ENCODE measurements at places on chromosomes 12 and 14.

- no peak for DNase-seq
Measured at GRCh38 chr12:16350682-16351081, 3.2 kb downstream of the MGST1 start.

DNA sequence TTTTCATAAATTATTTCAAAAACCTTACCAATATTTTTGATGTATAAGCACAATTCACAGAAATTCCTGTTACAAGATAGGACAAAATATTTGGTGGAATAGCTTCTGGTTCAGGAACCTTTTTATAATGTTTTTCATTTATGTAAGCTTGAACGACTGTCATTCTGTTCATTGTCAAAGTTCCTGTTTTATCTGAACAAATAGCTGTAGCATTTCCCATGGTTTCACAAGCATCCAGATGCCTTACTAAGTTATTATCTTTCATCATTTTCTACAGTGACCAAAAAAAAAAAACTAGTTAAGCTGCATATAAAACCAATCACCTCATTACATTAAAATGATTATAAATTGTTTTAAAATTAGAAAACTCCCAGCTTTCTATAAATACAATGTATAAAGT is 87.1 kb downstream of the ATP2B1 start:
- no peak for DNase-seq

DNA sequence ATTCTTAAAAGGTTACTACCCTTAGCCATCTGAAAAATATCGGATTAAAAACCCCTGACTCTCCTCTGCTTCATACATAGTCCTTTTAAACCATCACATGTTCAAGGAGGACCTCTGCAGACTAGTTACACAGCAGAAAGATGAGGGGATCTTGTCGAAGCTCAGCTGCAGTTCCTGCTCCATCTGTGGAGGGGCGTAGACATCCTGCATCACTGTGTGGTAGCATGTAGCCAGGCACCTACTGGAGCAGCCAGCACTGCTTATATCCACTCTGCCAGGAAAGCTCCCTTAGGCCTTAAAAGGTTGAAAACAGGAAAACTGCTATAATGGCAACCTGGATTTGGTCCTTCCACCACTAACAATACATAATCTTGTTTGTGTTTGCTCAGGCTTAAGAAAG is 57.6 kb upstream of the STRN3 start:
- no peak for DNase-seq

- DNase-seq: no peak
Measured at GRCh38 chr14:94773061-94773648, 3.2 kb upstream of the GSC start.

DNA sequence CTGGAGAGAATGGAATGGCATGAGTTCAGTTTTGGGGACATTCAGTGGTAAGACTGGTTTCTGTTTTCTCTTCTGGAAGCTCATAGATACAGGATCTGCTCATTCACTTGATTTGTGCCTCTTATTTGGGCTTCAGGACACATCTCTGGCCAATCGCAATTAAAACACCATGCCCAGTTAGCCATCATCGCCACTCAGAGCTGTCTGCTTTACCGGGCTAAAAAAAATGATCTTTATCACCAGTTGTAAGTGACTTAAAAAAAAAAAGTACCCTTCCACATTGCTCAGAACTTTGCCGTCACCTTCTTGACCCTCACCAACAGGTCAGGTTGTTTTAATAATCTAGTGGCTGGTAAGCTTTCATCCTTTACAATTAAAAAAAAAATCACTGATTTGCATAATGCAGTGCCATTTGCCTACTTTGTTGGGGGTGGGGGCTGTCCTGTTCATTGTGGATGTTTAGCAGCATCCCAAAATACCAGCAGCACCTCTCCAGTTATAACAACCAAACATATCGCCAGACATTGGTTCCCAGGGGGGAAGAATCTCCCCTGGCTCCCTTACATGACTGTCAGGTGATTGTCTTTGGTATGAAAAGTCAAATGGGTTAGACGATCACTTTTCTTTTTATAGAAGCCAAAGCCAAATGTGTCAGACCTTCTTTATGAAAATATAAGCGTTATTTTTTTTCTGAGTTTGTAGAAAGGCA is 150.1 kb downstream of the PRKCH start:
- DNase-seq: no peak

DNA sequence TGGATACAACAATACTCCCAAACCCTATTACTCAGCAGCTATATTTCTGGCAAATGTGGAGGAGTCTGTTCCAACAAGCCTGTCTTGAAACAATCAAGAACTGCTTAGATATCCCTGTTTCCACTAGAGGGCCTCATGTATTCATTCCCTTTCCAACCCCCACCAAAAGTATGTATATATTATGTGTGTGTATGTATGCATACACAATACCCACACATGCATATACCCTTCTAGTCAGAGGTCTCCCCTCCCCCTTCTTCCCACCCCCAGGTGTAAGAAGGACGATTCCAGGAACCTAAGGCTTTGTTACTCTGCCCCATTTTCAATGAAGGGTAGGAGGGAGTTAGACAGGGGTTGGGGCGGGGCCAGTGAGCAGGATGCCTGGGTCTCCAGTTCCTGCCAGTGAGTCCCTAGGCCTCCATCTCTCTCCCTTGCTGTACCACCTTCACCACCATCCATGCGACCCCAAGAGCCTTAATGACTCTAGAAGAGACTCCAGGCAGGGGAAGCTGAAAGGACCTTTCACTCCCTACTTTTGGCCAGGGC is at the start of gene DGKA:
DGKA (plus strand) TSS at position 392 of the 546 bp plus-strand sequence. CDS start 5,342 bp downstream, outside the sequence.
- DNase-seq: peak; percentile 62

GRCh38 chr12:109580684-109581333 is 7.2 kb downstream of the MVK start:
- DNase-seq: no peak

GRCh38 chr12:85568395-85569103 is 267.7 kb downstream of the RASSF9 start:
- no peak for DNase-seq

DNA sequence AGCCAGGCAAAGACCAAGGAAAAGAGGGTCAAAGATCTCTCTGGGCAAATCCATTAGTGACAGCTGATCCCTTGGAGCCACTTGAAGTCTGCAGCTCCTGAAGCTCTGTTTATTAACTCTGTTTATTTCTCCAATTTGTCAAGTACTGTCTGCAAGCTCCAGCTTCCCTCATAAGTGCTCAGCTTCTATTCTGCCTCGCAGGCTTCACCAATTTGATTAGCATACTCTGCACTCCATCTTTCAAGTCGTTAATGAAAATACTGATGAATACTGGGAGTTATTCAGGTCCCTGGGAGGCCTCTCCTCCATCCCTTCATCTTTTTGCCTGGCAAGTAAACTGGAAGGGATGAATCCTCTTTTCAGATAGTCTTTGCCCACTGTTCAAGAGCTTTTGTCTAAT is 54.3 kb downstream of the TTC9 start:
- DNase-seq: no peak

DNA sequence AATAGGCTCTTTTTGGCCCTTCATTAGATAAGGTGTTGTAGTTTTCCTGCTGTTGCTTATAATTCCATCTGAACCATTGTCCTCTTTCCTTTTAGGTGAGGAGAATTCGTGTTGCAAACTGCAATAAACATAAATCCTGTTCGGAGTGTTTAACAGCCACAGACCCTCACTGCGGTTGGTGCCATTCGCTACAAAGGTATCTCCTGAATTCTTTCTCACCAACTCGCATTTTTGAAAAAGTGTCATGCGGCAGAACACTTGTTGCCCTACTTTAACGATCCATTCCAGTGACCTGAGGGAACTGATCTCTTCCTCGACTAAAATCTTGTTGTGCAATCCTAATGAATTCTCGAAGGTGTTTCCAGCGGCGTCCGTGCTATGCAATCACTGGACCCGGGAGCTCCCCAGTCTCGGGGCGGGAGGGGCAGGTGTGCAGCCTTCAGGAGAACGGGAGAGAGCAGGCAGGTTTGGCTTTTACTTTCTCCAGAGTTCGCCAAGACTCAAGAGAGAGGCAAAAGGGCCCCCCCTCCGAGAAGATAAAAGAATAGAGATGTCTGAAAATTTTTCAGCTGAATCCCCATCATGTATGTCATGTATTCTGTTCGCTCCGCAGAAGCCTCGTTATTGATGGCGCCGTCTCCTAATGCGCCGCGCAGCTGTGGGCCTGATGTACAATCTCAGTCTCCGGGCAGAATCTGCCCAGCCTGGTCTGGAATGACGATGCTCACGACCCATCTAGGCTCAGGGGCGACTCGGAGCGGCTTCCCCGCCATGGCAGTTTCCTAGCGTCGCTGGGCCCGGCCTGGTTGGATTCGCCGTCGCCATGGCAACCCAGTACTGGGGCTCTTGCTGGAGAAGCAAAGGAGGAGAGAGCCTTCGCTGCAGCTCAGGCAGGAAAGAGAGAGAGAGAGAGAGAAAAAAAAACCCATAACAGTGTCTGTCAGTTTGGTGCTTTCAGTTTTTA is 38.2 kb downstream of the PLXNC1 start:
- DNase-seq: no peak

DNA sequence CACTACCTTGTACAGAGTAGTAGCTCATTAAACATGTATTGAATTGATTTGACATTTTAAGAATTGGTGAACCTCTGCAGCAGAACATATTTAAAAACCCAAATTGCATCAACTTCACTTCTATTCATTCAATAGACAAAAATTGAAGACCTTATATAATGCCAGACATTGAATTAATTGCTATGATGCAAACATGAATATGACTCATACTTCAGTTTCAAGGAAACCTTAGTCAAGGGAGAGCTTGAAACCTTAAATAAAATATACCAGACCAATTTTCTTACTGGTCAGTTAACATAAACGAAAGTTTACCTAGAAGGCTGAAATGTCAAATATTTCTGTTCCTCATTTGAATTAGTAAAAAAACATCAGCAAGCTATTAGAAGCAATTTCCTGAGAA is 5.0 kb upstream of the MGAT4C start:
- DNase-seq: no peak

DNA sequence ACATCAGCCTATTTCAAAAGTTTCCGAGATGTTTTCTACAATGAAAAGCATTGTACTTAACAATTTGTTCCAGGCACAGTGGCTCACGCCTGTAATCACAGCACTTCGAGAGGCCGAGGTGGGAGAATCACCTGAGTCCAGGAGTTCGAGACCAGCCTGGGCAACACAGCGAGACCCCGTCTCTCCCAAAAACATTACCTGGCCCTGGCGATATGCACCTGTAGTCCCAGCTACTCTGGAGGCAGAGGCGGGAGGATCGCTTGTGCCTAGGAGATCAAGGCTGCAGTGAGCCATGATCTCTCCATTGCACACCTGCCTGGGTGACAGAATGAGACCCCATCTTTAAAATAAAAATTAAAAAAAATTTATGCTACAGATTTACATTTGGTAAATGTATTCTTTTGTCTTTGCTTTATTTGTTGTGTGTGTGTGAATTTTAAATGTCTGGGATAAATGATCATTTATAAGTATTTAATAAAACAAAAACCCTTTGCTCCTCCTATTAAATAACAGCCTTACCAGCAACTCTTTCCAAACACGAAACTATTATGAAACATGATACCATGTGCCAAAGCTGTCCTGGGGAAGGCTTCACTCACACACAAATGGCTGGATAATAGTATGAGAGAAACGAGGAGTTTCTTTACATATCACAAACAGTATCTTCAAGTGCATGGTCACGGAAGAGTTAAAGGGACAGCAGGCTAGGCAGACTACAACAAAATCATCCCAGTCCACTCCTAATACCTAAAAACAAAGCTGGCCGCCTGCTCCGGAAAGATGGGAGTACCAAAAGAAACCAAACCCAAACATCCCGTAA is 1.1 kb downstream of the ATXN3 start:
- no peak for DNase-seq

DNA sequence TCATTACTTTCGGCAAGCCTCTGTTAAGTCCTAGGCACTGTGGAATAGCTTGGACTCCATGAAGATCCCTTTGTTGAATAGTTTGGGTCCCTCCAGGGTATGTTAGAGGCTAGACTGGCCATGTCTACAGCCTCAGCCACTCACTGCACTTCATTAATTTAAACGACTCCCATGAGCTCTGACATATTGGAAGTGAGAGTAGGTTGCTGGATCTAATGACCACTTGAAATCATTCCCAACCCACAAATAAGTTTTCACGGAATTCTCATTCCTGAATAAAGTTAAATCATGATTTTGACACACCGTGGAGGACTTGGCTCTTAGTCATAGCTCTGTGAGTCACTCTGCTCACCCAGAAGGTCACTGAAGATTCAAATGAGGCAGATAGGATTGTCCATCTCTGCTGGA is 21.4 kb upstream of the APPL2 start:
- no peak for DNase-seq

- DNase-seq: no peak
Measured at GRCh38 chr14:69152181-69152901, 578 bp downstream of the DCAF5 start.

DNA sequence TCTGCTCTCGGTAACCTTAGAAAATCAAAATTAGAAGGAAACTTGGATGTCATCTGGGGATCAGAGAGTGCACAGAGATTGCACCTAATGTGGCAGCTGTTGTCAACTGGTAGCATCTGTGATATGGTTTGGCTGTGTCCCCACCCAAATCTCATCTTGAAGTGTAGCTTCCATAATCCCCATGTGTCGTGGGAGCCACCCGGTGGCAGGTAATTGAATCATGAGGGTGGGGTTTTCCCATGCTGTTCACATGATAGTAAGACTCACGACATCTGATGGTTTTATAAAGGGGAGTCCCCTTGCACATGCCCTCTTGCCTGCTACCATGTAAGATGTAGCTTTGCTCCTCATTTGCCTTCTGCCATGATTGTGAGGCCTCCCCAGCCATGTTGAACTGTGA is 127.7 kb upstream of the SRRM4 start:
- DNase-seq: no peak

- DNase-seq: no peak
Measured at GRCh38 chr12:44972746-44973421, 78.0 kb downstream of the DBX2 start.

- DNase-seq: no peak
Measured at GRCh38 chr14:69673578-69674305, 62.3 kb downstream of the SUSD6 start.

DNA sequence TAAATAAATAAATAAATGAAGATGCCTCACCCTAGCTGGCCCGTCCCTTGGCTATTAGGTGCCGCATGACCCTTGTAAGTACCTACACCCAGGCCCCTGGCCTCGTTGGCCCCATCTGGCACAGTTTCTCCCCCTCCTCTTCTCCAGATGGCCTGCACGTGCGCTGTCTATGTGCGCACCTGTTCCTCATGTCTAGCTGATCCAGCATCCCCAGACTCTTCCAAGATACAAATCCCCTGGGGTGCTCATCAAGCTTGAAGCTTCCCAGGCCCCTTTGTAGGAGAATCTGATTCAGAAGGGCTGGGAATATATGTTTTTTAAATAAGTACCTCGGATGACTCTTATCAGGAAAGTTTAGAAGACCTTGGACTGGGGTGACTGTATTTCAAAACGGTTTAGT is 133.3 kb downstream of the CHST11 start:
- DNase-seq: no peak
